ENCODE measurements at places on chromosomes 7 and 10. TPM values are rescaled to one million over a fixed set of nuclear protein-coding genes. Genes with fewer than 3 reads are reported as not detected.

DNA sequence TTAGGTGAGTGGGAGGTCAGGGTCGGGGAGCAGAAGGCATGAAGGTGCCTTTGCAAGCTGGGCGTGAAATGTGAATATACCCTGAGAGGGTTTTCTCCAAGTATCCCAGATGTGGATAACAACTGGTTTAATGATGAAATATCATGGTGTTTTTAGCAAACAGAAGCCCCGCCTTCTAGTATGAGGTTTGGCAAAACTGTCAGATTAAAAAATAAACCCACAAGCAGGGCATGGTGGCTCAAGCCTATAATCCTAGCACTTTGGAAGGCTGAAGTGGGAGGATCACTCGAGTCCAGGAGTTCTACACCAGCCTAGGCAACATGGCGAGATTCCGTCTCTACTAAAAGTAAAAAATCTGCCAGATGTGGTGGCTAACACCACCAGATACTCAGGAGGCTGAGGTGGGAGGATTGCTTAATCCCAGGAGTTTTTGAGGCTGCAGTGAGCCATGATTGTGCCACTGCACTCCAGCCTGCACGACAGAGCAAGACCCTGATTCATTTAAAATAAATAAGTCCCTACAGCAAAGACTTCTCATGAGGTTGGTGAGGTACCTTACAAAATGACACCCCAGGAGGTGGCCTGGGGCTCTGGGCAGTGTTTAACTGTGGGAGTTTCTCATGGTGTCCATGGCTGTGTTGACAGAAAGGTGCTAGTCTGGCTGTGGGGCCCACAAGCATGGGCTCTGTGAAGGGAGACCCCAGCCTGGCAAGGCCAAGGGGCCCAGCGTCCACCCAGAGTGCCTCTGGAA, 6.7 kb upstream of the PWWP2B start:
- H3K4me3 ChIP-seq: no peak overlapping the region
- H3K4me1 ChIP-seq: peaks cover 16% of the 10 kb centered on the region
- DNase-seq: no peak
- no peaks in the 10 kb centered on the region for H3K36me3 ChIP-seq
- H3K27ac ChIP-seq: no peak overlapping the region

- DNase-seq: peak; percentile 83
- no peak overlapping the region for H3K4me3 ChIP-seq
- peak overlapping the region; percentile 92 for H3K27ac ChIP-seq
- no peaks in the 10 kb centered on the region for H3K27me3 ChIP-seq
Measured at GRCh38 chr10:114634609-114634979, 23.5 kb downstream of the ABLIM1 start.

GRCh38 chr7:149207324-149208035, 12.1 kb downstream of the ZNF282 start:
- no peak for DNase-seq
- H3K27ac ChIP-seq: no peak overlapping the region
- H3K4me3 ChIP-seq: no peak overlapping the region
- H3K4me1 ChIP-seq: no peaks in the 10 kb centered on the region
- no peaks in the 10 kb centered on the region for H3K27me3 ChIP-seq

GRCh38 chr10:123639131-123639530, 27.0 kb upstream of the GPR26 start:
- DNase-seq: no peak
- no peaks in the 10 kb centered on the region for H3K4me1 ChIP-seq
- H3K27ac ChIP-seq: no peak overlapping the region
- H3K36me3 ChIP-seq: no peaks in the 10 kb centered on the region
- H3K27me3 ChIP-seq: peaks cover 9% of the 10 kb centered on the region
- no peak overlapping the region for H3K4me3 ChIP-seq

The SSC4D gene
- total RNA-seq: 0.28 TPM

The LEP gene
- total RNA-seq: 1.3 TPM

- H3K4me1 ChIP-seq: no peaks in the 10 kb centered on the region
- H3K27ac ChIP-seq: peak overlapping the region; percentile 16
Measured at GRCh38 chr10:63760034-63760707, 239.0 kb downstream of the REEP3 start.

The RPA3 gene
- 28.5 TPM for total RNA-seq

- H3K4me3 ChIP-seq: no peak overlapping the region
- no peak overlapping the region for H3K27ac ChIP-seq
- H3K4me1 ChIP-seq: no peaks in the 10 kb centered on the region
- H3K36me3 ChIP-seq: no peaks in the 10 kb centered on the region
- DNase-seq: no peak
- H3K27me3 ChIP-seq: no peaks in the 10 kb centered on the region
Measured at GRCh38 chr10:109956454-109957091, 33.3 kb upstream of the XPNPEP1 start.

The WEE2 gene
- total RNA-seq: not detected

The MACROH2A2 gene
- 19.3 TPM for total RNA-seq

DNA sequence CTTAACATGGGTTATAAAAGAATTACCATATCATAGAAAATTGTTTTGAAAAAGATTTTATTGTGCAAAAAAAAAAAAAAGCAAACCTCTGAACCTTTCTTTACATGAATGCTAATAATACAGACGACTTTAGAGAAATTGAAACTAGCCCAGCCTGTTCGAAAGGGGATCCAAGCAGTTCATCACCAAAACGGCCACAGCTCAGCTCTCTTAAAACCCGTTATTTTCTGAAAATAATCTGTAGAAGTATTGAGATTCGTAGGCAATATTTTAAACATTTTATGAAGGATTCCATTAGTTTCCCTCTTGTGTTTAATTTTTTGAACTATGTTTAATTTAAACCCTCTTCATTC, 9.9 kb upstream of the GSAP start:
- H3K27ac ChIP-seq: no peak overlapping the region
- H3K4me1 ChIP-seq: peaks cover 15% of the 10 kb centered on the region
- no peaks in the 10 kb centered on the region for H3K27me3 ChIP-seq
- no peak overlapping the region for H3K4me3 ChIP-seq
- DNase-seq: no peak
- no peaks in the 10 kb centered on the region for H3K36me3 ChIP-seq

The SH2B2 gene
- total RNA-seq: 3.3 TPM

The PLA2G12B gene
- total RNA-seq: 2.0 TPM

The SPRN gene
- total RNA-seq: 0.15 TPM

DNA sequence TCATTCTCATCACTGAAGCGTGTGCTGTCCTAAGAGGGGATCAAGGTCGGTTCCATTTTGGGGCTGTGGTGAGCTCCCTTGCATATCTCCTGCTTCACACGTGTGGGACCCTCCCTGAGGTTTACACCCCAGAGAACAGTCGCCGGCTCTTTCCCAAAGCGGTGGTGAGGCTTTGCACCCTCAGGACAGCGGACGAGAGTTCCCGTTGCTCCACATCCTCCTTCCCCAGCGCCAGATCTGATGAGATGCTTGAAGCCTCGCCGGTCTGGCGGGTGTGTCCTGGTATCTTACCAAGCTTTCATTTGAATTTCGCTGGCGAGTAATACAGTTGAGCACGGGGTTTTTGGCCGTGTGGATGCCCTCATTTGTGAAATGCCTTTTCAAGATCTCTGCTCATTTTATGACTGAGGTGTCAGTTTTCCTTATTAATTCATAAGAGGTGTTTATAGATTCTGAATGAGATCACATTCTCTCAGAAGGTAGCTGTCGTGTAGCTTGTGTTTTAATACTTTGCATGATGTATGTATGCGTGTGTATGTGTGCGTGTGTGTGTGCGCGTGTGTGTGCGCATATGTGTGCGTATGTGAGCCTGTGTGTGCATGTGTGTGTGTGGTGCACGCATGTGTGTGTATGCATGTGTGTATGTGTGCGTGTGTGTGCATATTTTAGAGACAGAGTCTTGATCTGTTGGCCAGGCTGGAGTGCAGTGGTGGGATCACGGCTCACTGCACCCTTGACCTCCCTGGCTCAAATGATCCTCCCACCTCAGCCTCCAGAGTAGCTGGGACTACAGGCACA, 30.7 kb downstream of the ELFN1 start:
- no peaks in the 10 kb centered on the region for H3K27me3 ChIP-seq
- no peak overlapping the region for H3K4me3 ChIP-seq
- H3K27ac ChIP-seq: no peak overlapping the region
- no peaks in the 10 kb centered on the region for H3K4me1 ChIP-seq
- H3K36me3 ChIP-seq: no peaks in the 10 kb centered on the region

The KCNK18 gene
- total RNA-seq: not detected

The DYDC2 gene
- total RNA-seq: 21.7 TPM

The SCRN1 gene
- 32.3 TPM for total RNA-seq

The MKI67 gene
- 2.8 TPM for total RNA-seq

DNA sequence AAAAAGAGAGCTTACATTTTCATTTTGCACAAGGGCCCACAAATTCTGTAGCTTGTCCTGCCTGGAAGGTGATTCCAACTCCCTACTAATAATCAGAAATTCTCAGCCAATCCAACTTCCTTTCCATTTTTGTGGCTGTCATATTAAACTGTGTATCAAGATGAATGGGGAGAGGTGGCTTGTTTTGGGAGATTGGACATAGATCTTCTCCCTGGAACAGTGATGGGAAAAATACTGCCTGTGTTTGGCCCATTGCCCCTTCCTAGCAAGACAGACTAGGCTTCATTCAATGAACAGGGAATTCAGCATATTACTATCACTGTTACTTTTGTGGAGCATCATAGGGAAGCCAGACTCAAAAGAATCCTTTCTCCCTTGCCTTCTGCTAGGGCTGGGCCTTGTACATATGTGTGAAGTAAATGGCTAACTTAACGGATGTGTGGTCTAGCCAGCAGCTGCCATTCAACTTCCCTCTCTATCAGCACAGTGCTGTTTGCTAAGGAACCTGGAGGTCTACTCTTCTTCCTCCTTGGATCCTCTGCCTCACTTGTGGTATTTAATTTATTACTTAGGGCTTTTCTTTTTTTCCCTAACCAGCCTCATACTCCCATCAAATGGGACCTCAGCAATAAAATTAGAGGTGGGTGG, 326.0 kb downstream of the BICC1 start:
- no peaks in the 10 kb centered on the region for H3K27me3 ChIP-seq
- no peaks in the 10 kb centered on the region for H3K4me1 ChIP-seq
- H3K4me3 ChIP-seq: no peak overlapping the region
- no peak overlapping the region for H3K27ac ChIP-seq
- H3K36me3 ChIP-seq: no peaks in the 10 kb centered on the region

DNA sequence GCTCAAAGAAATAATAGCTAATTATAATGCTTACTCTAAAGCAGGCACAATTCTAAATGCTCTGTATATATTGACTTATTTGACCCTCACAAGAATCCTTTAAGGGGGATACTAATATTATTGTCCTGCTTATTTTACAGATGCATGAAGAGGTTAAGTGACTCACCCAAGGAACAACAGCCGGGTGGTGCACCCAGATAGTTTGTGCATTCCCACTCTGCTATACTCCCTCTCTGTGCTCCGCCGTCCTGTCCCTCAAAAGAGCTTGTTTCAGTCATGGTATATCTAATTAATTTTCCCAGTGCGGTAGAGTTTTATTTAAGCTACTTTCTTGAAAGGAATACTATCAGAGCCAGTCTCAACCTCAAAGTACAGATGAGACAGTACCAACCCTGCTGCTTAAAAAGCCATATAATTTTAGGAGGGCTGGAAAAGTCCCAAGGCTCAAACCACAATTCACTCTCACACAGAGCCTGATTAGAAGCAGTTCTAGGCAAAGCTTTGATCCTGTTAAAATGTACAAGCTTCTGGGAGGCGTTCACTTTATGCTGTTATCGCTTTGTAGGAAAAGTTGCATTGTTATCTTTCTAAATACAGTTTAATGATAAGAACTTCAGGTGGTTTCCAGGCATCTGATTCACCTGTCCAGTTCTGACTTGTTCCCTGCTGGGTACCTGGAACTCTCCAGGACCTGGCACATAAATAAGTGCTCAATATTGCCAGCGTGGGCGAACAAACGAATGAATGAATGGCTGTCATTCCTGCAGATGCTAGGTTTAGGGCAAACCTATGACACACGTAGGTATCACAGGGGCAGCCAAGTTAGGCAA, 261.5 kb upstream of the KLF14 start:
- H3K36me3 ChIP-seq: no peaks in the 10 kb centered on the region
- H3K27me3 ChIP-seq: no peaks in the 10 kb centered on the region
- peaks cover 11% of the 10 kb centered on the region for H3K4me1 ChIP-seq
- peak overlapping the region; percentile 90 for H3K27ac ChIP-seq
- H3K4me3 ChIP-seq: no peak overlapping the region

- no peak overlapping the region for H3K4me3 ChIP-seq
- no peak for DNase-seq
- H3K36me3 ChIP-seq: no peaks in the 10 kb centered on the region
- H3K27ac ChIP-seq: no peak overlapping the region
Measured at GRCh38 chr7:156079156-156079555, 266.9 kb upstream of the SHH start.

GRCh38 chr7:28078036-28078901, 102.3 kb downstream of the JAZF1 start:
- H3K27ac ChIP-seq: no peak overlapping the region
- H3K4me3 ChIP-seq: no peak overlapping the region
- peaks cover 10% of the 10 kb centered on the region for H3K4me1 ChIP-seq
- DNase-seq: peak; percentile 46

GRCh38 chr7:18550574-18550973, 55.0 kb downstream of the HDAC9 start:
- no peak for DNase-seq
- H3K27me3 ChIP-seq: no peaks in the 10 kb centered on the region
- H3K4me3 ChIP-seq: no peak overlapping the region
- no peaks in the 10 kb centered on the region for H3K4me1 ChIP-seq
- no peak overlapping the region for H3K27ac ChIP-seq

- H3K27ac ChIP-seq: no peak overlapping the region
- H3K4me1 ChIP-seq: peaks cover 3% of the 10 kb centered on the region
- H3K27me3 ChIP-seq: peaks cover 8% of the 10 kb centered on the region
- H3K4me3 ChIP-seq: no peak overlapping the region
Measured at GRCh38 chr7:128867842-128868623, 5.4 kb downstream of the ATP6V1F start.

DNA sequence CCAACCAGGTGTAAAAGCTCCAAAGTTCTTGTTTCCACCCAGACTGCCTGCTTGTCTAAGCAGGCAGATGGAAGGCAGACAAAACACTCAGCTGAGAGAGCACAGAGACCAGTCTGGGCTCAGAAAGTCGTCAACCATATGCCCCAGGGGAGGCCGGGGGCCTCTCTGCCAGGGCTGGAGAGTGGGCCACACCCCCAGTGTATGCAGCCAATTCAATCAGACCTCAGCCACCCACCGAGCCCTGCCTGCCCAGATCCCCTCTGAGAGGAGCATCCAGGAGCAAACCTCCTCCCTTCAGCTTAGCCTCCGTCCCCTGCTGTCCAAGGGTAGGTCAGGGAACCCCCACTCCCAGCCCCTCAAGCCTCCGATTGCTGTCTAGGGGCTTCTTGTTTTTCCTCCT, 196.3 kb downstream of the LSM5 start:
- H3K36me3 ChIP-seq: no peaks in the 10 kb centered on the region
- peaks cover 24% of the 10 kb centered on the region for H3K27me3 ChIP-seq
- DNase-seq: no peak
- peaks cover 7% of the 10 kb centered on the region for H3K4me1 ChIP-seq

DNA sequence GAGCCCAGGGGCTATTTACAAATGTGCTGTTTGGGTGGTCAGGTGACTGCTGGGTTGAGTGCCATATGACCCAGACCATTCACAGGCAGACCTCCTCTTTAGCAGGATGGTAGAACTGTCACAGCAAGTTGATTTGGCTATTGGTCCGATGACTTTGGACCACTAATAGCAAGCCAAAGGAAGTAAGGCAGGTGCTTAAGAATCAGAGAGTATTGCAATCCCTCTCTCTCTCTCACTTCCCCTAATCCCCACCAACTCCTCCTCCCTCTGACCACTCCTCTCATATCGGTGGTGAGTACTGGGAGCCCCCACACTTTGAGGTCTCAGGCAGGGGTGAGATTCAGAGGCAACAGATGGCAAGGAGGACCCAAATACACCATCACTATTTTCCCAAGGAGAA, 165.3 kb downstream of the TRIL start:
- H3K27me3 ChIP-seq: no peaks in the 10 kb centered on the region
- H3K27ac ChIP-seq: no peak overlapping the region
- H3K36me3 ChIP-seq: peaks cover 5% of the 10 kb centered on the region
- DNase-seq: no peak
- H3K4me1 ChIP-seq: no peaks in the 10 kb centered on the region

- no peaks in the 10 kb centered on the region for H3K4me1 ChIP-seq
- H3K27me3 ChIP-seq: no peaks in the 10 kb centered on the region
Measured at GRCh38 chr10:37872283-37872682, 14.9 kb upstream of the ZNF248 start.

The ANXA8 gene
- total RNA-seq: 19.7 TPM

All from lung (tissue), 17 donors.